Esophagus mucosa (tissue), 1 donor: ENCODE measurements at places on chromosomes 3 and 15.
A peak's percentile ranks its signal among the peaks of the same experiment; 100 is the strongest.

GRCh38 chr3:98513091-98513511 lies 9.6 kb downstream of the CLDND1 start:
- peak; percentile 98 for ATAC-seq

GRCh38 chr3:21356402-21356801 lies 394.6 kb downstream of the ZNF385D start:
- no peak for ATAC-seq

GRCh38 chr3:188776447-188776846 lies 395.3 kb upstream of the TPRG1 start:
- no peak for ATAC-seq

DNA sequence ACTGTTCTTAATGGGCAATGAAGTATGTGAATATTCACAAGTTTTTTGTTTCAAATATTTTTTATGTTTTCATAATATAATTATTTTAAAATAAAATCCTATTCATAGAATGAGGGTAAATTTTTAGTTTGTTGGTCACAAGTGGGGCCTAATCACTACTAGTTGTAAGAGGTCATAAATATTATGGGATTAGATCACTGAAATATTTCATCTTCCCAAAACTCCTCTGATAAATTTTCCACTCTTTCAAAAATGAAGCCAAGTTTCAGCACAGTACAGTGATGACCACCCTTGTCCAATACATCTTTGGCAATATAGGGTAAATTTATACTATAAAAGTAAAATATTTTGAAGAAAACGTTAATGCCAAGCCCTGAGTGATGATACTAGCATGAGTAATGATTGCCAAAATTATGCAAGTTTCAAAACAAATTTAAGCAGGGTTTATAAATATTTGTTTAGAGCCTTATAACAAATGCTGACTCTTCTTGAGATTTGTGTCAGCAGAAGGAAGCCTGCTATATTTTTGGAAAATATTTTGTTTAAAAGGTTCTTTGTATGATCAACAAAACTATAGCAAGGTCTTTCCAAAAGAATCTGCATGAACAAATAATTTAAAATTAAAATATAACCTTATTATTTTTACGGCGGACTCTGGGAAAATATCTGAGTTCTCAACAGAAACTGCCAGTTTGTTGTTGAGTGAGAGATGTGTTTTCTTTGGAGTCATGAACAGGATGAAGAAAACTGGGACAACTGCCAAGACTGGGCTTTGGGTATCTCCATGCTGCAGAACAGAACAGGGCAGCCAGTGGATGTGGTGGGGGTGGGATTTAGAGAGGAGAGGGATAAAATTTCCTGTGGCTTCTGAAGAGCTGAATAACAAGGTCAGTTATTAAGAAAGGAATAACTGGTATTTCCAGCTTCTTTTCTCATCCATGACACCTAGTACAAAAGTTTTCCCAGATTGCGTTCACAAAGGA lies 17.9 kb upstream of the TM4SF1 start:
- ATAC-seq, result no peak

DNA sequence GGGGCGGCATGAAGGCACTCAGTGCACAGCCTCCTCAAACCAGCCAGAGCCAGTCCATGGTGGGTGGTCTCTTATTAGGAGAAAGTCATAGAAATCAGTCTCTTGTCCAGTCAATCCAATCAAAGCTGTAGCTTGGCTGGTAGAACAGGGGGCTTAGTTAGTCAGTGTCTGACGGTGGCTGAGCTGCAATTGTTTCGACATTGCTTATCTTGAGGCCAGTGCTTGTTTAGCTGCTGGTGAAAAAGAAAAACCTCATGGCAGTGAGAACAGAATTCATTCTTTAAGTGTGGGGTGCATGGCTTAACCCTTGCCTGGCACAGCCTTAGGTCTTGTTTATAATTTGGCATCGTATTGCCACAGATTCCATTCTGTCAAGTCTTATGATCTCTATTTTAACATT lies 53.9 kb downstream of the FGD5 start:
- no peak for ATAC-seq

DNA sequence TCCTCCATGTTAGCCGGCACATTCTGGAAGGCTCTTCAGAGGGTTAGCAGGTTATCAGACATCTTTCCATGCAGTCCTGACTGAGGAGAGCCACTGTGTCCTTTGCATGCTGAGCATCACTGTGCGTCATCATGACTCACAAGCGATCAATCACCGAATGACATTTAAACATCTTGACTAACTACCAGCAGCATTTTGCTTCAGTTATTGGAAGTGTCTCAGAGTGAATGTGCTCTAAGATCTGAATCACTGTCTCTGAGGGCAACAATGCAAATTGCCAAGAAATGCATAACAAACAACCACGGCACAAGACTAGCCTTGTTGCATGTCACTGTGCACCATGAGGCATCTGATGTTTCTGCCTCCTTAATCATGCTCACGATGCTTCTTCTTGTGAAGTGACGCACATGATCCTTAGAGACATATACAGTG lies 18.3 kb upstream of the ATP8B4 start:
- ATAC-seq, result peak; percentile 71

DNA sequence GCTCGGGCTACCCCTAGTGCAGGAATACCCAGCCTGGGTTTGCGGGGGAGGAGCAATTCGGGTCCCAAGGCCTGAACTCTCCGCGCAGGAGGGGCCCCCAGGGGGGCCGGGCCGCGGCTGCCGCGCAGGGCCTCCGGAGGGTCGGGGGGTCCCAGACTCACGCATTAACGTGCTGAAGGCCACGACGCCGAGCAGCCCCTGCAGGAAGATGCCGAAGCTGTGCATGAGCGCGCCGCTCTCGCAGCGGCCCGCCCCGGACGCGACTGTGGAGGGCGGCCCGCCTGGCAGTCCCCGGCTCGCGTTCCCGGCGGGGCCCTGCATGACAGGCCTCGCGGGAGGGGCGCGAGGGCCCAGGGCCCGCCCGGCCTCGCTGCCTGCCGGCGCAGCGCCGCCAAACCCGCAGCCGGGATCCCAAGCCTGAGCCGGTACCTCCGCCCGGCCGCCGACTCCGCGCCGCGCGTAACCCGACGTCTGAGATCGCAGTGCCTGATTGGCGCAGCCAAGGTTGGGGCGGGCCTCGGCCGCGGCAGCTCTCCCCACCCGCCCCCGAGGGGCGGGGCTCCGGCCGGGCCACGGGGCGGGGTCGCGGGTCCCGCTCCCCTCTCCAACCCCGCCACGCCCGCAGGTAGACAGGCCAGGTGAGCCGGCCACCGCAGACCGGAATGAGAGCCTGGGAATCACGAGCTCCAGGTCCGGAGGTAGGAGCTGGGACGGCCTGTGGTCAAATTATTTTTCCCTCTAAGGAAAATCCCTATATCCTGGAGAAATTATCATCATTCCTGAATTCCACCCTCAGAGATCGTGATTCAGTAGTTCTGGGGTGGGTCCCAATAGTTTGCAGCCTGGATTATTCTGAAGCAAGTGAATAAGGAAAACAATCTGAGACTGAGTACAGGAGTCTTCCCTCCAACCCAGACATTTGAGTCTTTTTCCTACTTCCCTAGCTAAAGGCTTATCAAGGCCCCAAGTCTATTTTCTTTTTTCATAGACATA lies at the start of gene STIMATE:
TSS of gene STIMATE (minus strand) at position 419 of the 993 bp plus-strand sequence. CDS start at position 321, 98 bp downstream.
- ATAC-seq, result peak; percentile 97

- ATAC-seq, result no peak
Observed at GRCh38 chr3:68148447-68148846, 494.0 kb upstream of the SUCLG2 start.

- ATAC-seq, result no peak
Observed at GRCh38 chr3:171817074-171817800, 7.0 kb upstream of the PLD1 start.
